NCI-H226 (cell line): ENCODE measurements at places on chromosomes 5 and 9.

DNA sequence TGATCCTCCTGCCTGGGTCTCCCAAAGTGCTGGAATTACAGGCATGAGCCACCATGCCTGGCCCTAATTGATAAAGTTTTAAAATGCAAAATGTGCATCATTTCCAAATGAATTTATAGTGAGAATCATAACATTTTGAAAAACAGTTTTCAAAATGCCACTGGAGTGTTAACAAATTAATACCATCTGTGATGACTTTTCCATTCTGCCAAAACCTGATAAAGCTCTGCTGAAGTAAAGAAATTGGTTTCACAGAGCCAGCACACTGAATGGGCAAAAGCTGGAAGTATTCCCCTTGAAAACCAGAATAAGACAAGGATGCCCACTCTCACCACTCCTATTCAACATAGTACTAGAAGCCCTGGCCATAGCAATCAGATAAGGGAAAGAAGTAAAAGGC is 89.6 kb downstream of the MUSK start:
- DNase-seq: no peak

DNA sequence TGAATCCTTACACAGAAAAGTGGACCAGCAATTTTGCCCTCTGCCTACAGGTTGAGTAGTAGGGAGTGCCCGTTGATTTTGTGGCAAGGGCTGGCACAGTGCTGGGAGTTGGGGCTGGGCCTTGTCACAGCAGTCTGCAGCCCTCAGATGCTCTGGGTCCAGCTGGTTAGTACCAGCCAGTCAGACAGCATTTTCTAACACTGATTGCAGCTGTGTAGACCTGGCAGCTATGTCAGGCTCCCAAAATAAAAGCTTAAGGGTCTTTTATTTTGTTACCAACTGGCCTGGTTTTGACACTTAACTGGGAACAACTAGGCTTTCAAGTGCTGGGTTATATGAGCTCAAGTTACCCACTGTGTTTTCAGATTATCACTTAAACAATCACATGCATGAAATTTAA is 57.7 kb downstream of the MAT2B start:
- DNase-seq: no peak

DNA sequence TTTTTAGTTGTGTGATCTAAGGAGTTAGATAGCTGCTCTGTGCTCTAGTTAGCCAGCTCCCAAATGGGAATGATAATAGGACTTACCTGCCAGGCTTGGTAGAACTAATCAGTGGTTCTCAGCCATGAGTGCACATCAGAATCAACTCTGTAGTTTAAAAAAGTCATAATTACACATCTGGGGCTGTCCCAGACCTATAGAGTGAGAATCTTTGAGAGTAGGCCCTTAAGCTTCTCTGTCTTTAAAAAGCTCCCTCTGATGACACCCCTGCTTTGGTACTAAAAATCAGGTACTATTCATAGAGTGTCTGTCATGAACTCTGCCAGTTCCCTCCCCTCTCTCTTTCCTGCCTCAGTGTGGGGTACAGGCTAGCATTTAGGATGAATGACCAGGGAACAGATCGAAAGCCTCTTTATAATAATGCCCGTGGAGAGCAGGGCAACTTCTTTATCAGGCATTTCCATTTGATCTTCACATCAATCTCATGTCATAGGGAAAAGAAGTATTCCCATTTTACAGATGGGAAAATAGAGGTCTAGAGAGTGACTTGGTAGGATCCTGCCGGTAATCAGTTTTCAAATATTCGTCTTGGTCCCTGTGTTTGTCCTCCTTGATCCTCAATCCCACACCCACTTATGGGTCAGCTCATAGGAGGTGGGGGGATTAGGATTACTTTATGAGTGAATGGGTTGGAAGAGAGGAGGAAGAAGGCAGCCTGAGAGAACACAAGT is 15.3 kb downstream of the PPARGC1B start:
- no peak for DNase-seq

- DNase-seq: no peak
Measured at GRCh38 chr5:143235423-143235822, 168.1 kb downstream of the NR3C1 start.

GRCh38 chr9:122252796-122253195 is 11.8 kb downstream of the RBM18 start:
- DNase-seq: no peak

GRCh38 chr5:96610747-96611146 is 51.4 kb upstream of the CAST start:
- no peak for DNase-seq

- no peak for DNase-seq
Measured at GRCh38 chr9:108149326-108149725, 659.8 kb upstream of the KLF4 start.

DNA sequence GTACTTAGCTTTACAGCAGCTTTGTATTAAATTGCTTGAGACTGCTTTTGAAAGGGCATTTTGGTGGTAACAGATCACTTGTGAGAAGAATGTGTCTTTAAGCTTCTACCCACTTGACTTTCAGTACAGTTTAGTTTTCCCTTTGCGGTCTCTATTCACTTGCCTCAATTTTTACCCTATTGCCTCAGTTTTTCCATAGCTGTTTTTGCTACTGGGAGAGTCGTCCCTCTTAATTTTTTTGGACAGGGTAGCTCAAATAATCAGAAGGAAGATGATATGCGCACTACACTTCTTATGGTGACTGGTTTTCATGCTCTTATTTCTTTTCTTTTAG is 18.8 kb downstream of the UGCG start:
- no peak for DNase-seq

DNA sequence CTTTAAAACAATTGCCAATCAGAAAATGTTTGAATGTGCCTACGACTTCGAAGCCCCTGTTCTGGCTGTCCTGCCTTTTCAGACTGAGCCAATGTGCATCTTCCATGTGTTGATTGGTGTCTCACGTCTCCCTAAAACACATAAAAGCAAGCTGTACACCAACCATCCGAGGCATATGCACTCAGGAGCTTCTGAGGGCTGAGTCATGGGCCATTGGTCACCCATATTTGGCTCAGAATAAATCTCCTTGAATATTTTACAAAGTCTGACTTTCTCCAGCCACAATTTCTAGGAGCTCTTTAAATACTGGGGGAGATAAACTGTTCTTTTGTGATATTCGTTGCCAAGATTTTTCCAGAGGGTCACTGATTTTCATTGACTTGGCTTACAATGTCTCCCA is 53.9 kb downstream of the C9orf57 start:
- DNase-seq: no peak

DNA sequence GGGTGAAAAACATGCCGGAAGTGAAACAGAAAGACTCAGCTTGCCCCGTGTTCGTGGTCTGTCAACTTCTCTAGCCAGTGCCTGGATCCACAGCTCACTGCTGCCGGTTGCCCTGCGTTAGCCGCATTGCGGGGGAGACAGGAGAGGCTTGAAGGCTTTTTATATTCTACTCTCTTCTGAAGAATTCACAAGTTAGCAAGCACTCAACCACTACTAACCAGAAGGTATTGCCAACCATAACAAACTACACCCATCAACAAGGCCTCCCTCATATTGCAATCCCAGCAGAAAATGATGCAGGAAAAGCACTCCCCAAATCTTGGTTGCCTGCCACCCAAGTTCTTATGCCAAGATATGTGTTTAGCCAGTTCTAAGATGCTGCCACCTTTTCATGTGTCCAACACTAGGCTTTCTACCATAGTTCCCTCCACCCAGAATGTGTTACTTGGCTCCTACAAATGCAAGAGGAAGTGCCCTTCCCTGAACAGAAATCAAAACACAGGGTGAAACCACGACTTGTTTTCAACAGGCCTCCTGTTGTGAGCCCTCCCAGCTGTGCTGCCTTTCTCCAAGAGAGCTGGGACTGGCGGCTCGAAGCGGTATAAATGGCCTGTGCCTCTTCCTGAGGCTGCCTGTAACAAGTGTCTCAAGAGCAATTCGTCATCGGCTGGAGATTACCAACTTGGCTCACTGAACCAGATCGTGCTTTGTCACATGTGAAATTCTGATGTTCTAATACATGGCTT is 129.0 kb downstream of the SNX18 start:
- DNase-seq: peak; percentile 67
